ENCODE measurements at places on chromosomes 3 and 15.
A peak's percentile ranks its signal among the peaks of the same experiment; 100 is the strongest.

DNA sequence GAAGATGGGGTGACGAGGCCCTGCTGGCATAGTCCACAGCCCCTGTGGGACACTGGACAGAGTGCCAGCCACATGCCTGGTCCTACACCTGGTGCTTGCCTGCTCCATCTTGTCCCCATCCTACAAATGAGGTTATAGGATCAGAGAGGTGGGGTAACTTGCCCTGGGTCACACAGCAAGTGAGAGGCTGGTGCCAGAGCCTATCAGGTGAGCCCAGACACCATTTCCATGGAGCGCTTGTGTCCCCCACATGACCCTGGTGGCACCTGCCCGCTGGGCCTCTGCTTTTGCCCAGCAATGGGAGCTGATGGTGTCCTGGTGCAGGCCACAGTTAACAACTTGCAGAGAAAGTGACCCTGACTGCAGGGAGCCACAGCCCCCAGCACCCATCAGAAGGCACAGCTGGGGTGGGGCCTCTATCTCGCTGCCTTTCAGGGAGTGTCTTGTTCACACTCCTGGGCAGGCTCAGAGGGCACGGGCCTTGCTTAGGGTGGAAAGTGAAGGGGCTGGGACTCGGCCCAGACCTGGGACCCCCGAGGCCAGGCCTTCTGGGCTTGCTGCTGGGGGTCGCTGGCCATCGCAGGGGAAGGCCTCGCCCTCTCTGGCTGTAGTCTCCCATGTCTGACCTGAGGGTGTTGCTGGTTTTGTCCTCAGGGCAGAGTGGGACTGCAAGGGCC lies 7.2 kb downstream of the PLXNA1 start:
- DNase-seq: no peak

DNA sequence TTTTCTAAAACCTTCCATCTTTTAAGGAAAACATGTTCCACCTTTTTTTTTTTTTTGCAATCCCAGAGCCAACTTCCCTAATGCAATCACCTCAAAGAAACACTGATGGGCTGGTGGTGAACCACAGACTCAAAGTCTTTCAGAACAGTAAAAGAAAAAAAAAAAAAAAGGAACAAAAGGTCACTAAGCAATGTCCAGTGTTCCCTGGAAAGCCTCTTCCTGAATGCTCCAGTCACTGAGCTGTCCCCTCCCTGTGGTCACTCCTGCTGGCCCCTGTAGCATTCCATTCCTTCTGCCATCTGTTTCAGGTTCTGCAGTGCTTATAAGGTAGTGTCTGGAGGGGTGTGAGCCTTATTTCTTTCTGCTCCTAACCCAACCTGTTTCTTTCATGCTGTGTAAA lies 53.3 kb downstream of the AAGAB start:
- DNase-seq: peak; percentile 46

GRCh38 chr3:38916706-38917105 lies 100.7 kb upstream of the SCN10A start:
- no peak for DNase-seq

DNA sequence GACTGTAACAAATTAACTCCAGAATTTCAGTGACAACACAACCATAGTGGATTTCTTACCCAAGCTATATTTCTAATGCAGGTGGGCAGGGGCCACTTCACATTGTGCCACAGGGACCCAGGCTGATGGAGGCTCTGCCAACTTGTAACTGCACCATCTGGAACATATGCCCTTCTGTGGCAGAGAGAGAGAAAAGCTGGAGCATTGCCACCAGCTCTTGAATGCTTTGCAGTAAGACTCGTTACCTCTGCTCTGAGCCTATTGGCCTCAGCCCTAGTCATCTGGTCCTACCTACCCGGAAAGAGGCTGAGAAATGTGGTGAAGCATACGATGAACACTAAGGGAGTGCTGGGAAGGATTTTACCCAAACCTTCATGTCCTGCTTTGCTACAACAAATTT lies 587.1 kb downstream of the ZNF385D start:
- no peak for DNase-seq

- no peak for DNase-seq
These were observed 12.1 kb downstream of the PTPRG start for GRCh38 chr3:61573441-61573840.

DNA sequence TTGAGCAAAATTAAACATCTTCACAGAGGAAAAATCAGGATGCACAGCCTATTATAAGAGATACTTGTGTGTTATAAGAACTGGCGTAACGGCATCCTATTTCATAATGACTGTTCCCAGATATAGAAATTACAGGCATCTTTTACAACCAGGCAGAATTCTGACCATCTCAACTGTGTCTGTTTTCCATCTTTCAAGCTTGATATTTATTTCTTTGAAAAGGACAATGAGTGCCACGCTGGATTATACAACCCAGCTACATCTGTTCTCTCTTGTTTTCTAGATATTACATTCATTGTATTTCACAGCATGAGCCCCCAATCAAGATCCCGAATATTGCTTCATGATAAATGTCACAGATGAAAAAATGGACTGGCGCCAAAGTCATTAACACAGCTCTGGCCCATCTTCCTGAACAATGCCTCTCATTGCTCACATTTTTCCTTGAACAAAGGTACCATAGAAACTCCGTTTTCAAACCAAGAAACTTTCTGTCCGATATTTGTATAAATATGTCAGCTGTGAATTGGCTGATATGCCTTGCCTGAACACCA lies 420.6 kb downstream of the TBL1XR1 start:
- no peak for DNase-seq

GRCh38 chr15:57494581-57494980 lies 97.1 kb upstream of the MYZAP start:
- no peak for DNase-seq

- DNase-seq: no peak
These were observed 813.3 kb upstream of the ARRDC4 start for GRCh38 chr15:97146929-97147870.

- DNase-seq: no peak
These were observed 44.2 kb downstream of the ZNF589 start for GRCh38 chr3:48285132-48285531.
